AG08395 (cell line): ENCODE measurements at places on chromosomes 12 and 14.

DNA sequence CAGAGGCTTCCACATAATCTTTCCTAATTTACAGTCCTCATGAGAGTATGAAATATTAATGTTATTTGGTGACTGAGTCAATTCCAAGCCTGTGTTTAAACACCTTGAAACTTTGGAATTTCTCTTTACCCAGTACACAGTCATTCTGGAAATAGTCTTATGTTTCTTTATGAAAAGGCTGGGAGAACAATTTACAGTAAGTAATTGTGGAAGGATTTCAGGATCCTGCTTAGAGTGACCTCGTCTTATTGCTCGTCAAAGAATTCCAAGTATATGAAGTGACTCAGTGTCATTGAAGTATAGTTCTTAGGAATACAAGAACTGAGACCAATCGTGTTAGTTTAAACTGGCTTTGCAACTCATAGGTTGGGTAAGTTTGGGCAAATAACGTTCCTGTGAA, 634.2 kb downstream of the SLC16A7 start:
- peak; percentile 1 for DNase-seq

DNA sequence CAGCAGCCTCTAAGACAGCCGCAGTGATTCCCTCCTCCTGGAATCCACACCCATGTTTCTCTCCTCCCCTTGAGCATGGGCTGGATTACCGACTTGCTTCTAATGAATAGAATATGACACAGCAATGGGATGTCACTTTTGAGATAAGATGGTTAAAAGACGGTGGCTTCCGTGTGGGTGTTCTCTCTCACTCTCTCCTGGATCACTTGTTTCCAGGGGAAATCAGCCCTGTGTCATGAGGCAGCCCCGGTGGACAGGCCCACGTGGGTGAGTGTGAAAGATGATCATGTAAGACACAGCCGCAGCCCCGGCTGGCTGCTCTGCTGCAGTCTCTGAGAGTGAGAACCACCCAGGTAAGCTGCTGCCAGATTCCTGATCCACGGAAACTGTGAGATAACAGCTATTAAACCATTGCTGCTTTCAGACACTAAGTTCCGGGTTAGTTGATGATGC, 10.7 kb downstream of the MOAP1 start:
- peak; percentile 4 for DNase-seq

DNA sequence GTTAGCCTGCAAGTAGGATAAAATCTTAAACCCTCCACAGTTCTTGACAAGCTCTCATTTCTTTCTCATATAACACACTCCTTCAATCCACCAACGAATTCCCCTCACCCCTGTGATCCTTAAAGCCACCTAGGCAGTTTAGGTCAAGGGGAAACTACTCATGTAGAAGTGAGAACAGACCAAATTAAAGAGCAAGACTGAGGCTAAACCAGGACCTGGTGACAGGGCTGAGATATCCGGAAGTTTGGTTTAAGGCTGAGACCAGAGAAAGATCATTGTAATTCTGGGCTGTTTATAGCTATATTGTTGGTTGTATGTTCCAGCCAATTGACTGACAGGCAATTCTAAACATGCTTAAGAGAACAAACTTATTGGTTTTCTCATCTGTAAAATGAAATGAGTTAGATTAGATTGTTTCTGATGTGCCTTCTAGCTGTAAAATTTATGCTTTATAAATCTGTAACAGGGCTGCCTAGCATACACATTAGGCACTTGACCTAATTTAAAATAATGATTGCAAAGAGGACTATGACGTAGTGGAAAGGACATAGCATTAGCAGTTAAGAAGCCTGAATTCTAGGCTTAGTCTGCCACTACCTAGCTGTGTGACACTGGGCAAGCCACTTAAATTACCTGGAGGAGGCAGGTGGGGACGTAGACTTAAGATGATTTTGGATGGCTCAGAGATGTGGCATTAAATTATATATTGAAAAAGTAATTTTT, 53.9 kb upstream of the PTGR2 start:
- no peak for DNase-seq

DNA sequence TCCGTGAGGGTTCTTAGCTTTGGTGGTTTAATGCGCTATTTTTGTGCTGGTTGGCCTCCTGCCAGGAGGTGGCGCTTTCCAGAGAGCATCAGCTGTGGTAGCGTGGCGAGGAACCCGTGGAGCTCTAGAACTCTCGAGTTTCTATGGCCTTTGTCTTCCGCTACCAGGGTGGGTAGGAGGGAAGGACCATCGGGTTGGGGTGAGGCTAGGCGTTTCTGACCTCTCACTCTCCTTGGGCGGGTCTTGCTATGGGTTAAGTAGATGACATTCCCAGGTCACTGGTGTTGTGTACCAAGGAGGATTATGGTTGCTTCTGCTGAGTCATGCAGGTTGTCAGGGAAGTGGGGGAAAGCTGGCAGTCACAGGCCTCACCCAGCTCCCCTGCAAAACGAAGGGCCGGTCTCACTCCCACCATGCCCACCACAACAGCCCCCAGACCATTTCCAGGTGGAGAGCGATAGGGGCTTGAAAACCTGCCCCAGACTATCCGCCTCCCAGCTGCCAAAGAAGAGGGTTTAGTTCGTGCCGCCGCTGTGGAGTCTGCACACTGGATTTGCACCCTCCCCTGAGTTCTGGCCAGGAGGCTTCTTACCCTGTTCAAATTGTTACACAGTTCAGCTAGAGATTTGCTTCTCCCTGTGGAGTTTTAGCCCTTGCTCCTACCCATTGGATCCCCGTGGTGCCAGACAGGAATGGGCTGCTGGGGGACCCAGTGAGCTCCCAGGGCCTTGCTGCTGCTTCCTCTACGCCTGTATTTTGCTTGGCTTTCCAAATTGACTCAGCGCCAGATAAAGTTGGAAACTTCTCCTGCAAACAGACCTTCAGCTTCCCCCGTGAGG, 21.9 kb downstream of the RNFT2 start:
- DNase-seq = no peak

GRCh38 chr14:75969891-75970290, 11.9 kb downstream of the TGFB3 start:
- no peak for DNase-seq

DNA sequence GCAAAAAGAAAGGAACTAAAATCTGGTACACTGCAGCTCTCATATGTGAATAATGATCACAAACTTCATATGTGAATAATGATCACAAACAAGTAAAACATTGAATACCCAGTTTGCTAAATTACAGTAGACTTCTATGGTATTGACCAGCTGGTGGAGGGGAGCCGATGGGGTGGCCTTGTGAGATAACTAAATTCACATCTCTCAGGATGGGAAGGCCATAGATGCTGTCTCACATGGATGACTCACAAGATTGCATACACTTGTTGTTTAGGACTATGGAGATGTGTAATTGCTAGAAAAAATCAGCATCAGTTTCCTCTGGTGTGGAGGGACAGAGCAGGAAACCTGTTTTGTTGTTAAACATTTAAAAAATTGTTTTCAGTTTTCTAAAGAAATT, 49.2 kb downstream of the ACACB start:
- DNase-seq = peak; percentile 24

DNA sequence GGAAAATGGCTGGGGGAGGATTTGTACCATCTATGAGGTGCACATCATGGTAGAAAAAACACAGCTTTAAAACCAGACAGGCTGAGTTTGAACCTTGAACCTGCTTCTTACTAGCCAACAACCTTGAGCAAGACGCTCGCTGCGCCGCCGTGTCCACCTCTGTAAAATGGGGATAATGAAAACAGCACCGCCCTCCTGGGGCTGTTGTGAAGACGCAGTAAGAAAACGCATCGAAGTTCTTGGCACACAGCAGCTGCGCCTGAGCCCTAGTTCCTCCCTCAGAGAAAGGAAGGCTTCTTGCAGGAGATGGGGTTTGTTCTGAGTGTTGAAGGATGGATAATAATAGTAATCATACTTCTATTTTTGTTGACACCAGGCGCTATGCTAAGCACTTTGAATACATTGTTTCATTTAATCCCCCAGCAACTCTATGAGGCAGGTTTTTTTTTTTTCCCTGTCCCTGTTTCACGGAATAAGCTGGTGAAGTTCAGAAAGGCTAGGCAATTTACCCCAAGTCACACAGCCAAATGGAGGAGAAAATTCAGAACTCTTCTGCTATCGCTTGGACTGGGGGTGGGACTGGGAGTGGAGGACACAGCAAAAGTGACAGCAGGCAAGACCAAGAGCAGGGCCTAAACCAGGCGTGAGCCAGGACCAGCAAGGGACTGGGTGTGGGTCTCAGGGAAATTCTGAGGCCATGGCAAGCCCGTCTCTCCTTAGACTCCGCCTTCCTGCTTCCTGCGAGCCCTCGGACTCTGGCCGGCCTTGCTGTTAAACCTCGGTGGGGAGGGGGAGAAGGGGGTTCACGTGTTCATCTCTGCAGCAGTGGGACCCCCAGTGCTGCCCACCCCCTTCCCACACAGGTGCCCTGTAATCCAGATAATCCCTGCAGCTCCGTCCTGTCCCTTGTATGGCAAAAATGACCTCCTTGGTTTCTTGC, 97.5 kb downstream of the LRRC74A start:
- DNase-seq = no peak

DNA sequence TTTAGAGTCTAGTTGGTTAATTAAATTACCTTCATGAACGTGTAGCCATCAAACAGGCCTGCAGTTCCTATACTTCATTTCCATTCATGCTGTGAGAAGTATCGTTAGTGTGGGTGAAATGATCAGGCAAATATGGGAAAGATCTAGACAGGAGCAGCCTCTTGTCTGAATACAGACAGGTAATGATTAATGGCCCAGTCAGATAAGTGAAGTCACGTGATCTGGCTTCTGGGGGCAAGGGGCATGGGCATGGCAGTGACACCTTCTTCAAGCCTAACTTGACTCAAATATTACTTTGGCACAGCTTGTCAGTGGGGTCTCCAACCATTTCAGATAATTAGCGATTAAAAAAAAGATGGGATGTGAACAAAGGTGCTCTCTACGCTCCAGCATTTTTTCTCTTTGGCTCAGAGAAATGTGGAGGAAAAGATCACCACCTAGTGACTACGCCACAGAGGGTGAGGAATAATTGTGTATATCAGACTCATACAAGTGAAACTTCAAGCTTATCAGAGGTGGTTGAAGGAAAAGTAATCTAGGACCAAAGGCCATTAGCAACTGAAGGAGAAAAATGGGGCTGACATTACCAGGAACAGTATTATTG, 17.8 kb downstream of the GUCY2C start:
- no peak for DNase-seq

GRCh38 chr14:31253746-31254471, 46.3 kb upstream of the HECTD1 start:
- DNase-seq = no peak

DNA sequence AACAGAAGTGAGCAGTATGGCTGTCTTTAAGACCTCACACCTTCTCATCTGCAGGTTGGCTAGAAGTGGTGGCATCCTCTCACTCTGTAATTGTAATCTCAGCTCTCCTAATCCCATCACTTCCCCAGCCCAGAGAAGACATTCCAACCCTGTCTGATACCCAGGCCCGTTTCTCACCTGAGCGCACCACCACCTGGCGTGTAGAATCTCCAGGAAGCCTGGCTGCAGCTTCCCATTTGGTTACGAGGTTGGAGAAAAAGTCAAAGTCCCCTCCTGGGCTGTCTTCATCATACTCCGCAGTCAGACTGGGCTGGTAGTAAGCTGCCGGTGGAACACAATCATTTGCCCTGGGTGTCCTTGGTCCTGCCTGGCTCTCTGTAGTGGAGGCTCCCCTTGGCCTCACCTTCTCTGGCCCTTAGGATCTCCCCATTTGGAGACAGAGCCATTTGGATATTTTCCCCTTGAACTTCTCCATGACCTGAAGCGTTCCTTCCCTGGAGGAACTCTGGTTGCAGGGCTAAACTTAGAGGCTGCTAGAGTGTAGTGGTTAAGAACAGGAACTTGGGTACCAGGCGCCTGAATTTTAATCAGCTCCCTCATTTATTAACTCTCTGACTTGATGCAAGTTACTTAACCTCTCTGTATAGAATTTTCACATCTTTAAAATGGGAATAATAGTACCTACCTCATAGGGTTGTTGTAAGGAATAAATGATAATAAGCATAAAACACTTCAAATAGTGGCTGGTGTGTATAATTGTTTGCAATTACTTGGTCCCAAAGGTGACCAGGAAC, 1.8 kb downstream of the SDR39U1 start:
- no peak for DNase-seq

GRCh38 chr12:44127966-44128710, 292.3 kb downstream of the TMEM117 start:
- no peak for DNase-seq

GRCh38 chr12:73612551-73612950, 925.1 kb upstream of the ATXN7L3B start:
- DNase-seq = no peak

- DNase-seq = no peak
Observed at GRCh38 chr12:124592481-124593160, 25.2 kb upstream of the NCOR2 start.

DNA sequence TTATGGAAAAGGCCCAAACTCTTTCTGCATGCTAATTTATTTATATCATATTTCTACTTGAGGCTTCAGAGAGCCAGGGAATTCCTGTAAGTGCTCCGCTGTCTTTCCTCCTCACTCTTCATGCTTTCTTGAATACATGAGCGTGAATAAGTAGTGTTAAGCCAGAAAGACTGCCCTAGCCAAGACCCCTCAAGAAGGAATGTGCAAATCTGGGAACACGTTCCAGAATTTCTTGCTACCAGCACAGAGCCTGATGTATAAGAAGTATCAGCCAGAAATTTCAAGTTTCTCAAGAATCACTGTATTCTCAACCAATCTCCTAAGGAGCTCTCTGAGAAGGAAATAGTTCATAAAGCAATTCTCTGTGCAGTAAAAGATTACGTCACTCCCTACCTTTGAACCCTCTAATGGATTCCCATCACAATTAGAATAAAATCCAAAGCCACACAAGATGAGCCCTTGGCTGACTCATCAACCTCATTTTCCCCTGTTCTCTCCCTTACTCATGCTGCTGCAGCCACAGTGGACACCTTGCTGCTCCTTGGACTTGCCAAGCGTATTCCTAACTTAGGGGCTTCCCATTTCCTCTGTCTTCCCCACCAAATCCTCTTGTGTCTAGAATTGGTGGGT, 6.9 kb upstream of the TSPAN8 start:
- no peak for DNase-seq

GRCh38 chr12:103013741-103014300, 56.3 kb downstream of the ASCL1 start:
- no peak for DNase-seq

DNA sequence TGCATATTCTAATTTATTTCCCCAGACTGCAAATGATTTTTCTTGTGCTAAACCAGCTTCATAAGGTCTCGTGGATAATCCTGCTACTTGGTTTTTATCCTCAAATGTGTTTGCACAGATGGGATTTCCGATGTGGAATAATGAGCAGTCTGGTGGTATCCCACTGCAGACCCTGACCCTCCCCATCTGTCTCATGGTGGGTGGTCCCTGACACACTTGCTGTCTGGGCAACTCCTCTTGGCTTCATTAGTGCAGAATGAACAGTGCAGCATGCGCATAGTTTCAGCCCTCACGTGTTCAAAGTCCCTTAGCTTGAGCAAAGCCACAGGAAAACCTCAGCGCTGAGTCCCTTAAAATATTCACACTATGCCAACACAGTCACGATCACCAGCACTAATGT, 996.5 kb downstream of the AACS start:
- DNase-seq = no peak
